Islet precursor cell (in vitro differentiated cells): ENCODE measurements at places on chromosomes 11 and 22.

DNA sequence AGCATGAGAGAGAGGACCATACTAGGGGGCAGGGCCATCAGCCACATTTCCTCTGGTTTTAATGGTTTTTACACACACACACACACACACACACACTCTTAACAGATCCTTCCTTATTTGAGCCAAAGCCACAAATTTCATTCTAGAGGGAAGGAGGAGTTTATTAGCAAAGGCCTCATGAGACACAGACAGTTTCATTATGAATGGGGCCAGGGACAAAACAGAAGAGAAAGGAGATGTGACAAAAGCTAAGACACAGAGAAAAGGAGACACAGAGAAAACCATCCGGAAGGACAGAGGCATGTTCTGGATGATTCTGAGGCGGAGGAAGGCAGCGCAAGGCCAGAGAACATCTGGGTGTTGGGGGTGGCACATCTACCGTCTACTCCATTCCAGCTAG lies 32.2 kb upstream of the ARFGAP3 start:
- no peak for DNase-seq

- no peak for DNase-seq
Measured at GRCh38 chr11:87722756-87723565, 452.3 kb downstream of the RAB38 start.

GRCh38 chr22:35057155-35057554 lies 8.8 kb upstream of the ISX start:
- no peak for DNase-seq

- DNase-seq: no peak
Measured at GRCh38 chr11:113408887-113409286, 21.3 kb downstream of the ANKK1 start.

GRCh38 chr11:64251753-64252002 lies 348 bp downstream of the PLCB3 start:
- DNase-seq: no peak

GRCh38 chr11:134856056-134856971 lies 444.3 kb upstream of the B3GAT1 start:
- no peak for DNase-seq

GRCh38 chr11:88297863-88298262 lies 39.7 kb downstream of the CTSC start:
- DNase-seq: no peak

GRCh38 chr11:123407130-123407995 lies 22.7 kb upstream of the GRAMD1B start:
- peak; percentile 86 for DNase-seq

- no peak for DNase-seq
Measured at GRCh38 chr11:73951797-73952196, 971 bp downstream of the DNAJB13 start.

GRCh38 chr11:45354976-45355705 lies 69.0 kb upstream of the SYT13 start:
- DNase-seq: peak; percentile 86

DNA sequence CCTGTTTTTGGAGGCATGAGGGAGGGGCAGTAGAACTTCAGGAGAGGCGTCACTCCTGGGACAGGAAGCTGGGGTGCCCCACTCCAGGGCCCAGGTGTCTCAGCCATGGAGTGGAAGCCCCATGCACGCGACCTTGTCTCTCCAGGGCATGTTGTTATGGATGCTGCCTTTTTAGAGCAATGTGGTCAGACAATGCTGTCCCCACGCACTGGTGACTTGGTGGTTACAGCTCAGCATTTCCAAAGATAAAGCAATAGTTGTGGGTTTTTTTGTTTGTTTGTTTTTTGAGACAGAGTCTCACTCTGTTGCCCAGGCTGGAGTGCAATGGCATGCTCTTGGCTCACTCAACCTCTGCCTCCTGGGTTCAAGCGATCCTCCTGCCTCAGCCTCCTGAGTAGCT lies 22.3 kb downstream of the EIF4G2 start:
- no peak for DNase-seq

- no peak for DNase-seq
Measured at GRCh38 chr11:100872951-100873740, 186.1 kb downstream of the ARHGAP42 start.

DNA sequence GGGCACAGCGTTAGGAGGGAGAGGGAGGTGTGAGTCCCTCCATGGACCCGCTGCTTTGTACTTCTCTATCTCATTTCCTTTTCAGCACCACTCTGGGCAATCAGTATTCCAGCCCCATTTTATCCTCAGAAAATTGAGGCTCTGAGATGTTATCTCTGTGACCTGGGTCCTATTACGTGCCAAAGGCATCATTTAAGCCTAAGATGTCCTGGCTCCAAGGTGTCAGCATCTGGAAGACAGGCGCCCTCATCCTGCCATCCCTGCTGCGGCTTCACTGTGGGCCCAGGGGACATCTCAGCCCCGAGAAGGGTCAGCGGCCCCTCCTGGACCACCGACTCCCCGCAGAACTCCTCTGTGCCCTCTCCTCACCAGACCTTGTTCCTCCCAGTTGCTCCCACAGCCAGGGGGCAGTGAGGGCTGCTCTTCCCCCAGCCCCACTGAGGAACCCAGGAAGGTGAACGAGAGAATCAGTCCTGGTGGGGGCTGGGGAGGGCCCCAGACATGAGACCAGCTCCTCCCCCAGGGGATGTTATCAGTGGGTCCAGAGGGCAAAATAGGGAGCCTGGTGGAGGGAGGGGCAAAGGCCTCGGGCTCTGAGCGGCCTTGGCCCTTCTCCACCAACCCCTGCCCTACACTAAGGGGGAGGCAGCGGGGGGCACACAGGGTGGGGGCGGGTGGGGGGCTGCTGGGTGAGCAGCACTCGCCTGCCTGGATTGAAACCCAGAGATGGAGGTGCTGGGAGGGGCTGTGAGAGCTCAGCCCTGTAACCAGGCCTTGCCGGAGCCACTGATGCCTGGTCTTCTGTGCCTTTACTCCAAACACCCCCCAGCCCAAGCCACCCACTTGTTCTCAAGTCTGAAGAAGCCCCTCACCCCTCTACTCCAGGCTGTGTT lies 829 bp upstream of the APOC3 start:
- DNase-seq: no peak

DNA sequence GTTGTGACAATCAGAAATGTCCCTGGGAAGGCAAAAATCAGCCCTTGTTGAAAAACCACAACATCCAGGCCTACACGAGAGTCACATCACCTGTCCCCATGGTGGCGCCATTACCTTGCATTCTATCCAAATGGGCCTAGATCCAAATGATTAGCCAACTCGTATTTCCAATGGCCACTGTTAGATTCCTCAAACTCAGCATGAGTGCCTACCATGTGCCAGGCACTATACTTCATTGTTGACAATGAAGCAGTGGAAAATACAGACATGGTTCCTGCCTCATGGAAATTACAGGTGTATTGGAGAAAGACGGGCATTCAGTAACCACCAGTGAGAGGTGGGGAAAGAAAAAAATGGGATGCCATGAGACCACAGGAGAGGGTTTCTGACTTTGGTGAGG lies 29.8 kb upstream of the CREB3L1 start:
- DNase-seq: peak; percentile 74

GRCh38 chr11:114130629-114131277 lies 71.2 kb downstream of the ZBTB16 start:
- no peak for DNase-seq

DNA sequence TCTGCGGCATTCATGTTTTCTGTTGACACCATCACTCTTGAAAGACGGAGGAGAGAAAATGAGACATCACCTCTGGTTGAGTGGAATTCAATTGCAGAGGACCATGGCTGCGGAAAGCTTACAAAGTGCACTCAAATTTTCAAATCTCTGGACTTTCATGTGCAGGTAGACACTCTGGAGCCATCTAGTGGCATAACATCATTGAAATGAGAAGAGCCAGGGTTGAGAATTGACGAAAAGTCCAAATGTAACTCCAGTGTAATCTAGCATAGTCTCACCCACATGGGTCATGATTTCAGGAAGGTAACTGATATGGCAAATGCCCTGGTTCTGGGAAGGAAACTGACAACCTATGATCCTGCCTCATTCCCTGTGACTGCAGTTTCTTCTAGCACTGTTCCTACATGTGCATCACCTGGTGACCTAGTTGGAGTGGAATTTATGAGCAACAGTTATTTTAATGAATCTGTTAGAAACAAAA lies 687.8 kb downstream of the KCNA4 start:
- peak; percentile 55 for DNase-seq

DNA sequence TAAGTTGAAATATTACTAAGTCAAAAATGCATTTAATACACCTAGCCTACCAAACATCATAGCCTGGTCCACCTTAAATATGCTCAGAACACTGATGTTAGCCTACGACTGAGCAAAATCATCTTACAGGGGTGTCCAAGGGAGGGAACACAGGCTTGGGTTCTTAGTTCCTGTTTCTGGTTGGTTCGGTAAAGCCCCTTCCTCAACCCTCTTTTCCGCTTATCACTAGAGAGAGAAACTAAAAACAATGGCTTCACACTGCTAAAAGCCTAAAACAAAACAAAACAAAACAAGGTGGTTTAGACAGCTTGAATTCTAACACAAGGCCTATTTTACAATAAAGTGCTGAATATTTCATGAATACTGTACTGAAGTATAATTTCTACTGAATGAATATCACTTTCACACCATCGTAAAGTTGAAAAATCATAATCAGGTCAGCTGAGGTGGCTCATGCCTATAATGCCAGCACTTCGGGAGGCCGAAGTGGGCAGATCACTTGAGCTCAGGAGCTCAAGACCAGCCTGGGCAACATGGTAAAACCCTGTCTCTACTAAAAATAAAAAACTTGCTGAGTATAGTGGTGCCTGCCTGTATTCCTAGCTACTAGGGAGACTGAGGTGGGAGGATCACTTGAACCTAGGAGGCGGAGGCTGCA lies 118.0 kb downstream of the SIK3 start:
- DNase-seq: no peak

- peak; percentile 90 for DNase-seq
Measured at GRCh38 chr22:17258015-17258787, 39.0 kb upstream of the ADA2 start.

DNA sequence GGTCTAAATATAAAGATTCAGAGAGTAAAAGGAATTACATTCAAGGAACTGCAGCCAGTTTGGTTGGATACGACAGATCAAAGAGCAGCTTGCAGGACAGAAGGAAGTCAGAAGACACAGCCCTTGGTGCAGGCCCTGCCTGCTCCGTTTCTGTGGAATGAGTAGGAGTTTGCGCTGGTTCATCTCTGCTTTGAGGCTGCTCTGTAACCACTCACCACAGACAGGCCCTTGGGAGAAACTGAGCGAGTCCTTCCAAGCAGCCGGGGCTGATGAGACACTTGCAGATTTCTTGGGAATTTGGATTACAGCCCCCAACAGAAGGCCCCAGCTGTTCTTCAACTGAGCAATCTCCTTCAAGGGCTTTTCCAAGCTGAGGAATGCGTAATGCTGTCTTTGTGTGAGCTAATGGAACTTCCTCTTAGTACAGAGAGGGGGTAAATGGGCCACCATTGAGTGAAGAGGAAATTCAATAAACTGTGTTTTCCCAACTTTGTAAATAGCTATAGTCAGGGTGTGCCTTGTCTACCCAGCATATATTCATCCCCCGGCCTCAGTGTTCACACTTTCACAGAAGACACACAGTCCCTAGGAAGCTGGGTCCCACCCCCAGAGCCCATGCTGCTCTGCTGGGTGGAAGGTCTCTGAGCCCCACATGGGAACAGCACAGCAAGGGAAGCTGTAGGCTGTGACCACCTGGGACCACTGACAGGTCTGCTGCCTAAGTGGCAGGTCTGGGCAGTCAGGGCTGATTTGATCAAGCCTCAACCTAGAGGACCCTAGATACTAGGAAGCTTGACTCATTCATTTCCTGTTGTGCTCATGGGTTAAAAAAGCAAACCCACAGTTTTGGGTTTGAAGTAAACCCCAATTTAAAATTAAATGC lies 16.6 kb downstream of the IL10RA start:
- DNase-seq: peak; percentile 75

DNA sequence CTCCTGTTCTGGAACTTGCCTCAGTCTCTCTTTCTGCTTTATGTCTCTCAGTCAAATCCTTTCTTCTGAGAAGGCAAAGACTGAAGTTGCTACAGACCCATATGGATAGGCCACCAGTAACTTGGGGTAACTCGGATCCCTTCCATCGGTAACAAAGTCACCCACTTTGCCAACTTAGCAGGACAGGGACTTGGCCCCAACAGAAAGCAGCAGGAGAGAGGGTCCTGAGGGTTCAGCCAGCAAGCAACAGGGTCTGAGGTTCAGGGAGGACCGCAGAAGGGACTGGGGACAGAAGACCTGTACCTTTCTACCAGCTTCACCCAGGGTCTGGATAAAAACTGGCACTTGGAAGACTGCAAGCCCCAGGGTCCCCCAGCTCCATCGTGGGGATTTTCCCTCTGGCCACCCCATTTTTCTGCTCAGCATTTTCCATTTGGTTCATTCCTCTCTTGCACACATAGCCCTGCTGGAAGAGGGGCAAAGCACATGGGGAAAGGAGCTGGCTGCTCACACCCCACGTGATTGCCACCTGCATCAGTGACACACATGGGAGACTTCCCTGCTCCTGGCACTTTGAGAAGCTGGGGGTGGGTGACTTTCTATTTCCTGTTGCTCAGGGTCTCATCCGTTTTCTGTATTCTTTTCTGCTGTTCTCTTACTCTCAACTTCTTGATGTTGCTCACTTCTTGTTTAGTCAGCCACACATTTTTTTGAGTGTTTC lies 34.6 kb upstream of the GNAZ start:
- no peak for DNase-seq

- DNase-seq: peak; percentile 99
Measured at GRCh38 chr22:23857606-23858483, at the start of gene SLC2A11. Gene SLC2A11, plus strand, starts transcription at chr22:23857875. Its CDS starts 125 bp downstream, at chr22:23858000.

DNA sequence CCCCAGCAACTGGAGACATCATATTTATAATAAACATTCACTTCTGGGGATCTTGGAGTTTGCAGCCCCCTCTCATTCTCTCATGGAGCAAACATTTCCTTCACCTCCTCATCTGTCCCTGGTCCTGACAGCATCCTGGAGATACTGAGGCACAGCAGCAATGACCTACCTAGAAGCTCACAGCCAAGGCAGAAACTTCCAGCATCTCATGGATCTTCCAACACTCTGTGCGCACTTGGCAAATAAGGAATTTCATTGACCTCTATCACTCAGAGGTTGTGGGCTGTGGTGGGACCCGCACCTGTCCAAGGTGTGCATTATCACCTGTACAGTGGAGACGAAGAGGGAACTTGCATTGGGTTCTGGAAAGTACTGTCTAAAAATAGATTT lies 109.8 kb downstream of the GGTLC2 start:
- DNase-seq: peak; percentile 5
